ENCODE measurements at places on chromosomes 4 and X.

DNA sequence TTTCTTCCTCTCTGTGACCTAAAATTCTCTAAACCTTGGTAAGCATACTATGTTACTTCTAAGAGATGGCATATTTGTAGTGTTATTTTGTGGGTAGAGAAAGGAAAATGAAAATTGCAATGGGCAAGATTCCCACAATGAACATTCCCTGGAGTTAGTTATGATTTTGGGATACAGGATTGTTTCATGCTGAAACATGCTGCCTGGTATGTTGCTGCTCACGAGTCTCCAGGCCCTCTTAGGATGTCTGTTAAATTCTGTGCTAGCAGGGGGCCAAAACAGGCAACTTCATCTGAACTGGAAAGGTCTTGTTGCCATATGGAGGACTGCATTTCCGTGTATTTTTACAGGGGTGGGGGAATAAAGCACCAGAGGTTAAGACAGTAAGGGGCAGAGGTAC, 18.9 kb upstream of the MSMO1 start:
- DNase-seq, result no peak

DNA sequence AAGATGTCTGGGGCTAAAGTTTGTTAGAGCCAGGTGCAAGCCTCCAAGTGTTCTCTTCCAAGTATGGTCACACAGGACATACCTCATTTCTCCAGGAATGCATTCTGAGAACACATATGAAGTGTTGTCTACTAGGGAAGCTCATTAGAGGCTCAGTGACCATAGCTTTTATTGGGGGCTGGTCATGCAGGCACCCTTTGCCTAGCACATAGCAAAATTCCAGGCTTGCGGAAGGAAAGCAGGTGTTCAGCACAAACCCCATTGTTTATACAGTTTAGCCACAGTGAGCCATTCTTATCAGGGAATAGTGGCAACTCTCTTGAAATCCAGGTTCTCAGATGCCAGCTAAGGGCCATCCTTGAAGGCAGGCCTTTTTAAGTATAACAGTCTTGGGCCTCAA, 339.4 kb upstream of the ZCCHC13 start:
- no peak for DNase-seq

DNA sequence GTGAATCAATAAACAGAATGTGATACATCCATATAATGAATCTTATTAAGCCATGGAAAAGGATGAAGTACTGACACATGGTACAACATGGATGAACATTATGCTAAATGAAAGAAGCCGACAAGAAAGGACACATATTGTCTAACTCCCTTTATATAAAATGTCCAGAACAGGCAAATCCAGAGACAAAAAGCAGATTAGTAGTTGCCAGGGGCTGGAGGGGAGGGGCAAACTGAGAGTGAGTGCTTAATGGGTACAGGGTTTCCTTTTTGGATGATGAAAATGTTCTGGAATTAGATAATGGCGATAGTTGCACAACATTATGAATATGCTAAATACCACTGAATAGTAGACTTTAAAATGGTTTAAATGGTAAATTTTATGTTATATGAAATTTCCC, 17.4 kb downstream of the ADGRG4 start:
- DNase-seq, result no peak

DNA sequence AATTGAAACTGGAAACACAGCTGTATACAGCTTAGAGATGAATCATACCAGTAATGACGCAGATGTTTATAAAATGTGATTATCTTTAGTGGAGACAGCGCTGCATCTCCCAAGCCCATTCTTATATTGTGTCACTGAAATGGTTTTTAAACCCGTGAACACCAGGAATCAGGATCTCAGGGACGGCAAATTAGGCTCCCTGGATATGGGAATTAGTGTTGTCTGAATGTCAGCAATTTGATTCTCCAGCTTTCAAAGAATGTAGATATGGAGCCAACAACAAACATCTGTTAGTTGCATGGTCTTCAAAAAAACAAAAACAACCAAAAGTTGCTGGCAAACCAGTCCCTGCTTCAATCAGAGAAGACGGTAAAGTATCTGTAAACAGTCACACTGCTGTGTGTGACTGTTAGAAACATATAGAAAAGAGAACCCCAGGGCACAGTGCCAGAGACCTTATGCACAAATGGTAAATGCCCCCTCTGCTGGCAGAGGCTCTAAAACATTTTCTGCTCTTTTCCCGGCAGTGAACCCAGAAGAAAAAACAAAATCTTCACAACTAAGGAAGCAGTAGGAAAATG, 351.9 kb upstream of the FTHL17 start:
- DNase-seq, result no peak

- DNase-seq, result no peak
These were observed 64.1 kb downstream of the TMA16 start for GRCh38 chr4:163558539-163559044.

DNA sequence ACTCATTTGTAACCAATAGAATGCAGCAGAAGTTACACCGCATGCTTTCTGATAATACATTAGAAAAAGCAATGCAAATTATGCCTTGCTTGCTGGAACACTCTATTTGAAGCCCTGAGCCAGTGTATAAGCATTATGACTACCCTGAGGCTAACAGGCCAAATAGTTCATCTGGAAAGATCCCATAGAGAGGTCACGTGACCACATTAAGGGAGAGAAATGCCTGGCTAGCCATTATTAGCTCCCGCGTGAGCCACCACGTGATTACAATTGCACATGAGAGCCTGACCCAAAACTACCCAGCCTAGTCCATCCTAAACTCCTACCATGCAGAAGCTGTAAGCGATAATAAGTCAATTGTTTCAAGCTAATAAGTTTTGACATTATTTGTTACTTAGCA, 472.9 kb upstream of the GALNTL6 start:
- DNase-seq, result no peak

DNA sequence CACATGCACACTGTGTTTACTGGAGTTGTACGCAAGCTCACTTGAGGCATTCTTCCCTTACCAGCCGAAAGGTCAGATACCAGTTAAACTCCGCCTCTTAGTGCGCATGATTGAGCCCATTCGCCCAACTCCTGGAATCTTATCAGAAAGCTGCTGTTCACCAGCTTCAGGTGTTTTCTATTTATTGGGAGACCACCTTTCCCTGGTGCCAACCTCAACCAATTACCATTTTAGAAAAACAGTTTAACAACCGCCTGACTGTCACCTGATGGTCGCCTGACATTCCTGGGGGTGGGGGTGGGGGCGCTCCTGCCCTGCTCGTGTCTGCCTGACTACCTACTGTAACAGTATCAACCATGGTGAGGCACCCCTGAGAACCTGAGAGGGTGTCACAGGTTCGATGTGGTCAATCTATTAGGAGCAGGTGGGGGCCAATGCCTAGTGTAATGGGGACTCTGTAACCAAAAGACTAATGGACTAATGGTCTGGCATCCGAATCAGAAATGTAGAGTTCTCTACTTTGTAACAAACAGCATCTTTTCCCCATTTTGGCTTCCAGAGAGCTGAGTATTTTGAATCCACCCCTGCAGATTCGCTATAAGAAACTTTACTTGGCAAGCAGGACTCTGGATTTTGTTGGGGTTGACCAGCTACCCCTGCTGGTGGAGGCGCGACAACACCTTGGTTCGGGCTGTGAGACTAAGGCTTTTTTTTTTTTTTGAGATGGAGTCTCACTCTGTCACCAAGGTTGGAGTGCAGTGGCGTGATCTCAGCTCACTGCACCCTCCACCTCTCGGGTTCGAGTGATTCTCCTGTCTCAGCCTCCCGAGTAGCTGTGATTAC, 58.2 kb upstream of the ZNF157 start:
- peak; percentile 30 for DNase-seq

DNA sequence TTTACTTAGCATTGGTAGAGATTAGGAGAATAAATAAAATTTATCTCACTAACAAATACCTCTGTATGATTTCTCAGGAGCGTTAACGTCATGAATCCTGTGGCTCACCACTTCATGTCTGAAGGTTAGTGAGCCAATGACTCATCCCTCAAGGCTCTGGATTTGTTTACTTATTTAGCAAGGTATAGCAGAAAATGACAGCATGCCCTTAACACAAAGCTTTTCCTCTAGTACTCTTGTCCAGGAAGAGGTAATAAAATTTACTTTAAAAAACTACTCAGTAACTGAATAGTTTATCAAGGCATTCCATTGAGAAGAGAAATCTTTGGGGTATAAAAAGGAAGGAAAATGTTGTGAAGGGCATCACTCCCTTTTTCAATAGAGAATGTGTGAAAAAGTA, 823.8 kb downstream of the CCSER1 start:
- no peak for DNase-seq

- DNase-seq, result no peak
These were observed 57.7 kb upstream of the SEC24B start for GRCh38 chr4:109375778-109376414.

DNA sequence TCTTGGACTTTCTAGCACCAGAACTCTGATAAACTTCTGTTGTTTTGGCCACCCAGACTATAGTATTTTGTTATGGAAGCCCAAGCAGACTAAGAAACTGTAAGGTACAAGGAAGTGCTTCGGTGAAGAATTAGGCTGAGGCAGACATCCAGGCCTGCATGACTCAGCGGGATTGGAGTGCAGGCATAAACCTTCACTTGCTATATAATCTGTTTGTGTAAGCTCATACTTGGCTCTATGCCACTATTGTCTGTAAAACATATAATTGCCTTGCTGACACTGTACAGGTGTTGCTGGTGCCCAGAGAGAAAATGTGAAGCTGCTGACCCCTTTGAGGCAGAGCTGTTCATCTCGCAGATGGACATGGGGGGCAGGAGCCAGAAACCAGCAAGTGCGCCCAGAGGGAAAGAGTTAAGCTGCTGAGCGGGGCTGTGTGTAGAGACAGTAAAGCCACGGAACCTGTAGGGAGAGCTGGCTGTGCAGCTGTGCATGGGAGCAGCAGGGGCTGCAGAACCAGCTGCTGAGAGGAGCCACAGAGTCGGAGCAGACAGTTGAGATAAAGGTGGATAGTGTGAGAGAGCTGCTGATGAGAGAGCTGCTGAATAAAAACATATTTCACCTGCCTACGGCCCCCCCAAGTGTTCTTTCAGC, 96.2 kb downstream of the RBM46 start:
- no peak for DNase-seq

- no peak for DNase-seq
These were observed 10.5 kb upstream of the TLR3 start for GRCh38 chr4:186058253-186058979.

- DNase-seq, result no peak
These were observed 55.6 kb downstream of the MAP7D2 start for GRCh38 chrX:20060961-20061748.

- DNase-seq, result no peak
These were observed 268.1 kb downstream of the THOC2 start for GRCh38 chrX:123464709-123465108.

DNA sequence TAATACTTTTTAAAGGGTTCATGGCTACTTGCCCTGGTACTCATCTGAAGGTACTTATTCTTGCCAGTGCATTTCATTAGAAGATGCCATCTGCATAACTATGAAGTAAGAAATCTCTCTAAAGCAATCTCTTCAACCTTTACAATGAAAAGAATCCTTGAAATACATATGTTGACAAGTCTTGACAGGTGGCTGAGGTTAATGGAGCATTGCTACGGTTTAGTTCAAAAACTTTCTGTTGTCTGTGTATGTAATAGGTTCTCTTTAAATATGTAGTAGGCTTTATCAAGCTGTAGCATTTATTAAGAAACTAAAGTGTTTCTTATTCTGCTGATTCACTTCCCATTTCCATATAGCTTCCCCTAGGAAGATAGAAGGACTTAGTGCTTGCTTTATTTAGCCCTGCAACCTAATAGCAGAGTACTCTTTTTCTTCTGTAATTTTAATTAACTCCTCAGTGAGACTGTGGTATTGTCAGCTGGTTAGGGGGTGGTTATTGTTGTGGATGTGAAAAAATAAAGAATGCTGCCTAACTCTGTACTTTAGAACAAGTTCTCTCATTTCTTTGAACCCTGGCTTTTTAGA, 39.3 kb downstream of the SLAIN2 start:
- DNase-seq, result no peak

DNA sequence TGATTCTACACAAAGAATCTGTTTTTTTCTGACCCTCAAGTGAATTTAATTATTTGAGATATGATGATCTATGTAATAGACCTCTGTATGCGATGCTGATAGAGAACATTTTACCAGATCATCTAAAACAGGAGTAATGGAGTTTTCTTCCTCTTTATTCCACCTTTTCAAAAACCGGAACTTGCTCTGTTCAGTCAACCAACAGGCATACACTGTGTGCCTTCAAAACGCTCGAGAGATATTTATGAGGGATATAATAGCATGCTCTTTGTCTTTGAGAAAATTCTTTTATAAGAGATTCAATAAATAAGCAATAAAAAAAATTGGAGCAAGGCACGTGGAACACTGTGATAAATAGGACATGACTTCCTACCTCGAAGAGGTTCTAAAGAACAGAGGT, 2.0 kb downstream of the NYX start:
- no peak for DNase-seq

Measured in activated CD4-positive, alpha-beta T cell treated with anti-CD3 and anti-CD28 coated beads, Interleukin-2, amount 50 U/mL, for 1 hour (primary cell).